ENCODE measurements at places on chromosomes 4 and X.

GRCh38 chr4:24910499-24910898, 2.3 kb downstream of the CCDC149 start:
- no peak for DNase-seq

- peak; percentile 74 for DNase-seq
Observed at GRCh38 chrX:19566359-19567222, 51.3 kb upstream of the MAP3K15 start.

GRCh38 chr4:87122252-87122651, 98.2 kb downstream of the KLHL8 start:
- no peak for DNase-seq

GRCh38 chrX:19931146-19931545, 43.7 kb upstream of the SH3KBP1 start:
- no peak for DNase-seq

GRCh38 chr4:147863111-147863747, 131.3 kb downstream of the ARHGAP10 start:
- no peak for DNase-seq

DNA sequence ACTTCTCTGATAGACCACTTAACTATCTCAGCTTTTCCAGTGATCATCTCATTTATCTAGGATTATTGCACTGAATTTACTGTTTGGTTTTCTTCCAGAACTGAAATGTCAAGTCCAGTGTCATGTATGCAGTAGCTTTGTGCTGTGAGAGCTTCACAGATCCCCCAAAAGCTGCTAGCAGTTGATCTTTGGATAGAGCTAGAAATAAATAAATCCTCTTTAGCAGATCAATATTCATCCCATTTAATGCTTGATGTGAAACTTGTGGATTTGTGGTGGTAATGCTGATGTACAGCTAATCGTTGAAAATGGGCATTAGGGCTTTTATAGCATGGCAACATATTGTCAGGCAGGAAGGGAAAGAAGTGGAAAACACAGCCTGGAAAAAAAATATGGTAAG, 509.6 kb upstream of the FAM241A start:
- DNase-seq, result no peak
